ENCODE measurements at places on chromosomes 11 and 22.
A peak's percentile ranks its signal among the peaks of the same experiment; 100 is the strongest.

DNA sequence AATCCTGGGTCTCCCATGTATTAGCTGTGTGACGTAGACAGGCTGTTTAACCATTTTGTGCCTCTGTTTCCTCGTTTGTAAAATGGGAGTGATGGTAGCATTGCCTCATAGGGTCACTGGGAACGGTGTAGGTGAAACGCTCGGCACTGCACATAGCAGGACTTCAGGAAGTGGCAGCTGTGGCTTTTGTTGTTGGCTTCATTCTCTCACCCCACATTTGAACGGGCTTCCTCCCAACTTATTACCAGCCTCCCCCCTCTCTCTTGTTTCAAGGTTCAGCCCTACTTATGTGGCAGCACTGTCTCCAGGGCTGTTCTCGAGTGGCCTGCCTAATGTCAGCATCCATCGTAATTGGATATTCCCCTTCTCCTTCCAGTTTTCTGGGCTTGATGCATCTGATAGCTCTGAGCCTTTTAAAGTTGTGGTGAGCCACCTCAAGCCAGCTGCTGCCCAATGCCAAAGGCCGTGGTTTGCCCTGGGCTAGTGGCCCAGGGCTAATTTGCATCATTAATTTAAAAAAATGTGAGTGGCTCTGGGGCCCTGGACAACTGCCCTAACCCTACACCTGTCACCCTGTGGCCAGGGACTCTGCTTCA lies 217.8 kb upstream of the TBCEL start:
- no peak for DNase-seq

DNA sequence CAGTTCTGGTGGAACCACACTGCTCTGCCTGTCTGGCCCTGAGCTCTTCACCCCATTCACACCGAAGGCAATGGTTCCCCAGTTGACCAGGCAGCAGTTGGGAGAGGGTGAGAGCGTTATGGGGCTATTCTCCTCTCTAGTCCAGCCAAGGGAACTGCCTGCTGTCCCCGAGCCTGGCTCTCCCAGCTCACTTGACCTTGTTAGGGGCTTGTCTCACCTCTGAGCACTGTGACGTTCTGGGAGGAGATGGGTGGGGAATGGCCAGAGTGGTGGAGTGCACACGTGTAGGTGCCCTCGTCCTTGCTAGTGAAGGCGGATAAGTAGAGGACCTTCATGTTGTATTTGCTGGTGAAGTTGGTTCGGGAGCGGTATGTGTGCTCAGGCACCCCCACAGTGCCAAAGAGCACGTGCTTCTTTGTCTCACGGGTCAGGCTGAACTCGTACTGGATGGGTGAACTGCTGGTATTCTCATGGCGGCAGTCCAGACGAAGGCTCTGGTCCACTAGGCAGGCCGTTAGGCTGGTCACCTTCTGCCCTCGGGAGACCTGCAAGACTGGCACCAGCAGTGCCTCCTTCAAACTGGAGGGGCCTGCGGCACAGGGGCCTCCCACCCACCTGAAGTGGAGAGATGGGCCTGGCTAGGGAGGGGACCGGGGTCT lies 3.0 kb downstream of the THY1 start:
- no peak for DNase-seq

DNA sequence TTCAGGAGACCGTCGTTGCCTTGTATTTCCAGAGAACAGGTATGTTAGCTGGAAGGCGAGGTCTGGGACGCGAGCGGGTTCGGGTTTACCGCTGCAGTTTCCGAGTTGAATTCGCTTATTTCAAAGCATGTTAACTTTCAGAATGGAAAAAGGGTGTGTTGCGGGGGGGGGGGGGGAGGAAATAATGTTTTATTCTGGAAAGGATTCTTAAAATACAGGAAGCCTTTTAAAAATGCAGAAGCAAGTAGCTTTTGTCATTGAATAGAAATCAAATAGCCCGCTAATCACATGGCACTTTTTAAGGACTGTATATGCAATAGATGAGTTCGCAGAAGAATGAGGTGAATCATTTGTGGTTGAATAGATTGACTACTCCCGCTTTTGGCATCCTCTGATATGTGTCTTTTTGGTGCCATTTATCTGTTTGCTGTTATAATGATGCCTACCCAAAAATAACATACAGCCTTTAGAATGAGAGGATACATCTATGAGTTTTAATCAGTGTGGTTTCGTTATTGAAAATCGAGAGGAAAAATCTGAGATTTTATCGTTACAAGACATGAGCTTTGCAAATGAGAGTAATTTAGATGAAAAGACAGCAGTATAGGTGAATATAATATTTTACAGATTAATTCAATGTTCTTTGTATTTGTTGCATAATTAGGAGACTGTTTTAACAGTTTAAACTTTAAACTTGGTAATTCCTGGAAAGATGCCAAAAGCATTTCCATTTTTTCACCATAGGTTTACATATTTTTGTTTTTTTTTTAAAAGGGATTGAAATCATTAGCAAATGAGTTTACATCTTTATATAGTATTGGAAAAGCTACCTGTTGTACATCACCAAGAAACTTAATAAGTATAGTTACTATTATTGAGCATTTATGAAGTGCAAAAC lies 1.7 kb downstream of the PDE3B start:
- no peak for DNase-seq

GRCh38 chr22:50309601-50309991 lies 2.1 kb upstream of the PLXNB2 start:
- DNase-seq, result no peak

DNA sequence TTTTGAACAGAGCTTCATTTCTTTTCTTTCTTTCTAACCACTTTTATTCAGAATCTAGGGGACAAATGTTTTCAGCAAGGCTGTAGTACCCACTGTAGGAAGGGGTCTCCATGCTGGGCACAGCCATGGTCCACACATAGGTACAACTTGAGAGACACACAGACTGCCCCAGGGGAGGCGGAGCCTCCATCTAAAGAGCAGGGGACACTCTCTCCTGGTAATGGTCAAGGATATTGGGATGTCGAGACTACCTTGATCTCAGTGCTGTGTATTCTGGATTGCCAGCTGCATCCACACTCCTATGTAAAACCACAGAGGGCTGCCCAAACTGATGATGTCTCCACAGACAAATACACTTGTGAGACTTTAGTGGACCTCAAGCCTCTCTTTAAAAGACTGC lies 2.9 kb upstream of the APOL3 start:
- no peak for DNase-seq

DNA sequence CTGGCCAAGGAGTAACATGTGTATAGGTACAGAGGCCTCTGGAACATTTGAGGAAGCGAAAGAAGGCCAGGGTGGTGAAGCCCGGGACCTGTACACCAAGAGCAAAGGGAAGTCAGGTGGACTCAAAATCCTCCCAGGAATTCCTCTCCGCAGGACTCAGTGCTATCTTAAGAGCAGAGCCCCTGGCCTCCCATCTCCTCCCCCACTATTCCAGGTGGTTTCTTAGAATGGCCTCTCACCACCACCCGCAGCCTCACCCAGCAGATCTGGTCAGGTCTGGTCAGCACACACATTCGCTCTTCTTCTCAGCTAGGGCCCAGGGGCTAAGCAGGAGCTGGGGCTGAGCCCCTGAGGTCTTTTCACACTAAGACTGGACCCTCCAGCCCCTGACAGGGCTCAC lies 59.1 kb downstream of the SCGB1A1 start:
- no peak for DNase-seq

DNA sequence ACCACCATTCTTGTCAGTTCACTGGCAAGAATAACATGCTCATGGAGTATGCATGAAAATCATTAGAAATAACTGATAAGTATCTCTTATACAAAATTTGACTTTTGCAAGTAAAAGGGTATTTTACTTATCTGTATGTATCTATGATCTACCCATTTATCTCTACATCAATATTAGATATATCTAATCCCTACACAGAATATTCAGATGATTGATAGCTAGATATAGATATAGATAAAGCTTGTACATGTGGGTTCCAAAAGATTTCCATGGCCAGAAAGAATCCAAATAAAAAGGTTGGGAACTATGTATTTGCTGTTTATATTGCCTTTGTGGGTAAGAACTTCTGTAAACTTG lies 185.5 kb downstream of the MAML2 start:
- DNase-seq, result no peak

DNA sequence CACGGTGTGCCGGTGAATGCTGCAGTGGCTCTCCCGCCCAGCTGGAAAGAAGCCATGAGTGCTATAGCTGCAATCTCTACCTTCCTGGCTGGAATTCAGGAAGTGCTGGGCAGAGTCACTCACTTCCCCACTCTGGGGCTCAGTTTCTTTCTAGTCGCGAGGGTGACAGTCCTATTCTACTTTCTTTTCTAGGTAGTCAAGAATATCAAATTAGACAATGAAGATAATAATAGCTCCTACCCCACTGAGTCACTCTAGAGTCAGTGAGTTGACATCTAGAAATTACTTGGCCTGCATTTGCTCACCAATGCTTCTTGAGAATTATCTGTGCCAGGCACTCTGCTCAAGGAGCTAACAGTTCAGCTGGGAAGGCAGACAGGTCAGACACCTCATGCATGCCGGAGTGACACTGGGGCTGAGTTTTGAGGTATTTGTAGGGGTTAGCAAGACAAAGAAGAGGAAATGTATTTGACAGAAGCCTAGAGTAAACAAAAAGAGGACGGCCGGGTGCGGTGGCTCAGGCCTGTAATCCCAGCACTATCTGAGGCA lies 3.2 kb downstream of the CENPM start:
- DNase-seq, result no peak

DNA sequence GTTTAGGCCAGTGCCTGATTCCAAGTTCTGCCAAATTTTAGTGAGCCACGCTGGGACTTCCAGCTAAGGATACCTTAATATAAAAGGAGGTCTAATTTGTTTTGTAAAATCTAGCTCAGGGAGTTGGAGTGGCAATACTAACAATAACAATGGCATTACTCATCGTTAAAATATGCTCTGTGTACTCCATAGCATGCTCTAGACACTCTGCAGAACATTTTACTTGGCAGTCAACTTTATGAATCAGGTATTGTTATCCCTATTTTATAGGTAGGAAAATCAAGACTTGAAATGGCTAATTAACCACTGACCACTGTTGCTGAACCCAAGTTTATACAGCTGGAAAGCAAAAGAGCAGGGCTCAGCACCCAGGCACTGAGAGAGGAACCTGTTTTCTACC lies 485.0 kb upstream of the KIRREL3 start:
- DNase-seq, result peak; percentile 26

DNA sequence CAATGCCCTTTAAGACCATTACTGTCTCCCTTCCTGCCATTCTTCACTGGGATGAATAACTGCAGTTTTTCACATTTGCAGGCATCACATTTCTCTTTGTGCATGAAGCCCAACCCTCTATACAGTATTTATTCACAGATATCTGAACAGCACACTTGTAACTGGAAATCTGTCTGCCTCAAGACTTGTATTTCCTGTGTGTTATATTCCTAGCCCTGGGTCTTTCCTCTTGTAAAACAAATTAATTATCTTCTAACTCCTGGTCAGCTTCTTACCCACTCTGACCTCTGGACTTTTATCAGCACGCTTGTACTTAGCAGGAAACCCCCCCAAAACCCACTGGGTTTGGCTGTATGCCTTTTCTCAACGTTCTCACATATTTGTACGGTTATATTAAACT lies 2.0 kb downstream of the CSRP3 start:
- no peak for DNase-seq

GRCh38 chr11:68052137-68052873 lies 13.5 kb downstream of the TCIRG1 start:
- no peak for DNase-seq
